Activated naive CD8-positive, alpha-beta T cell treated with anti-CD3 and anti-CD28 coated beads, Interleukin-2, amount 10 ng/mL, durations not matched to agents 7 days and 5 days (primary cell): ENCODE measurements at places on chromosomes 2 and 18. TPM values are rescaled to one million over a fixed set of nuclear protein-coding genes. Genes with fewer than 3 reads are reported as not detected.

- H3K4me1 ChIP-seq: no peaks in the 10 kb centered on the region
- no peak for DNase-seq
- H3K4me3 ChIP-seq: no peak overlapping the region
Observed at GRCh38 chr2:186611526-186611925, 21.7 kb downstream of the ITGAV start.

GRCh38 chr2:85958731-85959130, 69.9 kb upstream of the ST3GAL5 start:
- H3K27ac ChIP-seq: no peak overlapping the region
- DNase-seq: no peak
- H3K4me1 ChIP-seq: peaks cover 14% of the 10 kb centered on the region
- no peaks in the 10 kb centered on the region for H3K27me3 ChIP-seq
- peaks cover 5% of the 10 kb centered on the region for H3K36me3 ChIP-seq

DNA sequence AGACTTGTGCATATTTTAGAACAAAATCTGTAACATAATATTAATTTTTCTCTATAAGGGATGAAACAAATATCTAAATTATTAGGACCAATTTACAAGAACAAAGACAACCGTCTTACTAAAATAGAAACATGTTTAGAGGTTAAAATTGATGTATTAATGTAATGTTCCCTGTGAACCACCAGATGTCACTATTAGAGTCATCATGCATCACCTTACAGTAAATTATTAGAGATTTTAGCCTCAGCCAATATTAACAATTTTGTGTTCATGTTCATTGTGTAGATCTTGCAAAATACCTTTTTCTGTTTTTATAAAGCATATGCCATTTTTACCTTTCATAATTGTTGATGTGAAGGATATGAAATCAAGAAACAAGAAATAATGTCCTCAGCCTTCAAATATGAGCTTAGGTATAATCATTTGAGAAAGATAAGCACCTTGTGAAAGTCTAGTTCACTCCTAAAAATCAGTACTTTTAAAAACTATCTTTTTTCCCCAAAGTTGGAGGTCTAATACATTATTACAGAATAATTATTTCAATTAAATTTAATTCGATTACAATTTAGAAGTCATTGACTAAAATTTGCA, 344.3 kb upstream of the KCNH7 start:
- H3K27me3 ChIP-seq: no peaks in the 10 kb centered on the region
- no peak for DNase-seq
- H3K36me3 ChIP-seq: no peaks in the 10 kb centered on the region
- no peak overlapping the region for H3K27ac ChIP-seq
- no peaks in the 10 kb centered on the region for H3K4me1 ChIP-seq

GRCh38 chr2:24421668-24422067, 61.3 kb upstream of the ITSN2 start:
- no peaks in the 10 kb centered on the region for H3K27me3 ChIP-seq
- H3K4me3 ChIP-seq: no peak overlapping the region
- no peak overlapping the region for H3K27ac ChIP-seq
- no peaks in the 10 kb centered on the region for H3K4me1 ChIP-seq
- H3K36me3 ChIP-seq: no peaks in the 10 kb centered on the region
- DNase-seq: peak; percentile 36

DNA sequence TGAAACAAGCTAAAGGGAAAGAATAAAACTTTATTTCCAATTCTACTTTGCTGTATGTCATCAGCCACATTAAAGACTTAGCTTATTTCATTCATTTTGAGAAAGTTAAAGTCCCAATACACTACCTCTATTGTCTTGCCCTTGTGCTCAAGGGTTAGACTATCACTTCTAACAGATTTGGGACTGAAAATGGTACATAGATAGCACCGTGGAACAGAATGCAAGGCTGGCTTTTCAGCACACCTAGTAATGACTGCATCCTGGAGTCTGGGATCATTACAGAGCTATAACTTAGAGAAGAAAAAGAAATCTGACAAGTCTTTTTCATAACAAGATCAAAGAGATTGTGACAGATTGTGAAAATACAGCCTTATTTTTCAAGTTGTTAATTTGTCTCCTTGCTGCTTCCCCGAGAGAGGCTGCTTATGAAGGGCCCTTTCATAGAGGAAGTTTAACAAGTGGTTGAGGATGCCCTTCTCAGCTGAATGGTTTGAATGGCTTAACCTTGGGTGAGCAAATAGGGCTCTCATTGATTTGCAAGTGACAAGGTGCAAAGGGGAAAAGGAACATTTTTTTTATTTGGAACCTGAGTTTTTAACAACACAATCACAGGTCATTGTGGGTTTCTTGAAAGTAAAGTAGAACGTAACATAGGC, 371.8 kb downstream of the EPHA4 start:
- no peak overlapping the region for H3K27ac ChIP-seq
- no peak overlapping the region for H3K4me3 ChIP-seq
- no peaks in the 10 kb centered on the region for H3K4me1 ChIP-seq
- no peaks in the 10 kb centered on the region for H3K36me3 ChIP-seq
- H3K27me3 ChIP-seq: no peaks in the 10 kb centered on the region

- no peaks in the 10 kb centered on the region for H3K4me1 ChIP-seq
- H3K27ac ChIP-seq: no peak overlapping the region
- no peaks in the 10 kb centered on the region for H3K27me3 ChIP-seq
- no peak for DNase-seq
Observed at GRCh38 chr2:153420394-153420793, 58.2 kb downstream of the RPRM start.

DNA sequence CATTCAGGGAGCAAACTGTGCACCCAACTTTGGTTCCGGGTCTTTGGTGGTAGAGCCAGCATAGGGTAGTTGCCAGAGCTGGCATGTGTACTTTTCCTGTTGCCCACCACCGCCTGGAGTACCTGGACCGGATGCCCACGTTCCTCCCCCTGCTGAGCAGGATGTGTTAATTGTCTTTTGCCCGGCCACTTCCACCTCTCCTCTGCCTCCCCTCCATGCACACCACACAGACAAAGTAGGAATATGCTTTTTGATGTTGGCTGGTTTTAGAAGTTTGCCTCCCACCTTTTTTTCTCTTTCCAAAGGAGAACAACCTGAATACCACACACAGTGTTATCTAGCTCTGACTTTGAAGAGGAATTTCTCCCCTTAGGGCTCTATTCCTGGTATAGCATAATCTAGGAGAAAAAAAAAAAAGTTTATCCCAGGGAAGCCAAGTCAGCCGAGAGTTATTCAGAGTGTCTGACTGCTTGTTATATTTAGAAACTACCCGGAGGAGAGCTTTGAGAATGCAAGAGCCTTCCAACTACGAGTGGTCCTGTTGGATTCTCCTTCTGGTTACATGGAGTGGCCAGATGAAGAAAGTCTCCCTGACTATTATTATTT, 111.9 kb downstream of the SETBP1 start:
- H3K36me3 ChIP-seq: peaks cover 1% of the 10 kb centered on the region
- H3K27ac ChIP-seq: no peak overlapping the region
- peaks cover 20% of the 10 kb centered on the region for H3K27me3 ChIP-seq
- H3K4me3 ChIP-seq: no peak overlapping the region
- DNase-seq: no peak

- no peaks in the 10 kb centered on the region for H3K27me3 ChIP-seq
- peaks cover 2% of the 10 kb centered on the region for H3K4me1 ChIP-seq
- no peak overlapping the region for H3K4me3 ChIP-seq
- no peaks in the 10 kb centered on the region for H3K36me3 ChIP-seq
- no peak for DNase-seq
Observed at GRCh38 chr2:178105566-178105965, 6.7 kb upstream of the RBM45 start.

DNA sequence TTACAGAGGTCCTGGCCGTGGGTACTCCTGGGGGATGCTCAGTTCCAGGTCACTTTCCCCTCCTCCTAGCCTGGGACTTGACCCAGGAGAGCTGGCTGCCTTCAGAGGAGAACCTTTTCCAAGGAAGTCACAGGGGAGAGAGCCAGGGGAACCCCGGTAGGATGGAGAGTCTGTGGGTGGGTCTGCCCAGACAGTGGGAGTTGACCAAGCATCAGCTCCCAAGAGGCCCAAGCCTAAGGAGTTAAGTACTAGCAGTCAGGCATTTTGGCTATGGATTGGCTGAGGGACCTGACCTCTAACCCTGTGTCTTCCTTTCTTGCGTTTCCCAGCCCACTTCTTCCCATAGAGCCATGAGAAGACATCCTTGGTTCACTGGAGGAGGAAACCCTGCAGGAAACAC, 48.8 kb upstream of the PLB1 start:
- no peak overlapping the region for H3K4me3 ChIP-seq
- no peak for DNase-seq
- H3K4me1 ChIP-seq: peaks cover 33% of the 10 kb centered on the region
- no peaks in the 10 kb centered on the region for H3K27me3 ChIP-seq
- peaks cover 4% of the 10 kb centered on the region for H3K36me3 ChIP-seq
- no peak overlapping the region for H3K27ac ChIP-seq

DNA sequence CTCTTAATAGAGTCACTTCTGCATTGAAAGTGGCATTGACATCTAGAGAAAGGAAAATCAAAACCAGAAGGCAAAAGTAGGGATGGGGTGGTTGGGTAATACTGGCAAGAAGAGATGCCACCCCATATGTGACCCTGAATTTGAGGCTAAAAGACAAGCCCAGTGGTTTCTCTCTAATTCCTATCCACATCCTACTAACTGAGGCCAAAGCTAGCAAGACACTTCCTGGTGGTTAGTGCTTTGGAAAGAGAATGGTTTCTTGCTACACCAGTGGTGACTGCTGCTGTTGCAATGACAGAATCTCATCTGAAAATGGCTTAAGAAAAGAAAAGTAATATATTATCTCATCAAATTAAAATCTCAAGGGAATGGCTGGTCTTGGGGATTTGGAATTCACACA, 640.6 kb downstream of the EPHA4 start:
- no peaks in the 10 kb centered on the region for H3K27me3 ChIP-seq

DNA sequence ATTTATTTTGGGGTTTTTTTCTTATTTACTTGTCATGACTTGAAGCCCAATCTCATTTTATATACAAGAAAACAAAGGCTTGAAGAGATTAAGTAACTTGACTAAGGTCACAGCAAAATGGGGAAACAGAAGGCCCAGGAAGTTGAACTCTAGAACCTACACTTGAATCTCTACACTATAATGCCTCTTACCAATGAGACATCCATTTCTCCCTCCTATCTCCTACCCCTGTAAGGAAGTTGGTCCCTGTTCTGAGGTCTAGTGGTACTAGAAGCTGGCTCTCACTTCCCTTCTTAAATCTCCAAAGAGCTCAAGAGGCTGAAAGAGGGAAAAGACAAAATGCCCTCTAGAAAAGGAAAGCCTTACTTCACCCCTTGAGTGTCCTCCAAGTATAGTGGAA, 25.5 kb upstream of the IHH start:
- no peaks in the 10 kb centered on the region for H3K27me3 ChIP-seq
- H3K27ac ChIP-seq: no peak overlapping the region
- H3K36me3 ChIP-seq: peaks cover 5% of the 10 kb centered on the region
- no peak for DNase-seq

Gene RAX
- not detected for total RNA-seq

Gene CD28
- total RNA-seq: 52.7 TPM

Gene CD207
- total RNA-seq: not detected

Gene FABP1
- not detected for total RNA-seq

Gene PLEKHH2
- total RNA-seq: 1.9 TPM

Gene LONRF2
- 0.09 TPM for total RNA-seq

Gene SP110
- total RNA-seq: 158 TPM
